ENCODE measurements at places on chromosomes 5 and 9.

GRCh38 chr5:32710550-32711361 lies at the start of gene NPR3:
TSS of gene NPR3 (plus strand) at chr5:32711321. CDS start at chr5:32711777, 456 bp downstream.
- no peak for DNase-seq

- no peak for DNase-seq
Measured at GRCh38 chr9:33379666-33380389, 22.5 kb downstream of the AQP7 start.

- no peak for DNase-seq
Measured at GRCh38 chr9:104794070-104794469, 30.1 kb downstream of the NIPSNAP3B start.

- no peak for DNase-seq
Measured at GRCh38 chr5:65779643-65780042, 57.6 kb downstream of the NLN start.

DNA sequence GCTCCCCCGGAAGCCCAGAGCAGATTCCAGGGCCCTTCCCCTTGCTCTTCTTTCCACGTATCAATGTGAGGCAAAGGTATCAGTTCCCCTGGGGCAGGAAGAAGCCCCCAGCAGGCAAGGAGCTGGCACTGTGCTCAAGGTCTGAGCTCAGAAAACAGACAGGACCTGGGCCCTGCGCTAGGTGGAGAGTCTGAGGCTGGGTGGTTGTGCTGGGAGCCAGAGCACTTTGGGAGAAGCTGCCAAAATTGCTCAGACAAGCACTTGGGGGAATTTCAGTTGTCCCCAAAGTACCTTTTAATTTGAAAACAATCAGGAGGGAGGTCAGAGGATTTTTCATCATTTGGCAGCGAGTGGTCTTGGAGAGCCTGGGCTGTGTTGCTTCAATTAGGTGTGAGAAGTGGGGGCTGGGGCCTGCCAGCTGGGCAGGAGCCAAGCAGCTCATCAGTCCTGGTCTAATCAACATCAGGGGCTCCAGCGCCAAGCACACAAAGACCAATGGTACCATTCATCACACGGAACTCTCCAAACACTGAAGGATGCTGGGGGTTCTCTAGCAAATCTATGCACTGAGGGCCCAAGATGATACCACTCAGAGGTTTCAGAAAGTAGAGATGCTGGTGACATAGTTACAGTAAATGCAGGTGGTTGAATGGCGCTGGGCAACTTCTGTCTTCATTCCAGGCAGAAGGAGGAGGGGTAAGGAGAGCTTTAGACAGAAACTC lies 176.5 kb downstream of the SNX18 start:
- no peak for DNase-seq

GRCh38 chr5:133240425-133241091 lies 188.7 kb downstream of the HSPA4 start:
- no peak for DNase-seq

DNA sequence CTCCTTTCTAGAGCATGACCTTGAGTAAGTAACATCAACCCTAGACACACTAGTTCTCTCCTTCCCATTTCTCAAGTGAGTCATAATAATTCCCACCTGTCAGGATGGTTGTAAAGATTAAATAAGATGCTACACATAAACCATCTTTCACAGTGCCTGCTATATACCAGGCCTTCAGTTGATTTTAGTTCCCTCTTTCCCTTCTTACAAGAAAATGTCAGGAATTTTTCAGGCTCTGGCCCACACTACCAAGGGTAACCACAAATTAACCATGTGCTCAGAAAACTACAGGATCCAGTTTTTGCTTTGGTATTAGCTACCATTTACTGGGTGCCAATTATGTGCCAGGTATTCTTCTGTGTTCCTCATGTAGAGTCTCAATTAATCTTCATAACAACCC lies 42.7 kb upstream of the RARS1 start:
- no peak for DNase-seq
